ENCODE measurements at places on chromosomes 5 and 9.

GRCh38 chr5:172841256-172841655 lies 7.2 kb downstream of the ERGIC1 start:
- peak; percentile 50 for DNase-seq

DNA sequence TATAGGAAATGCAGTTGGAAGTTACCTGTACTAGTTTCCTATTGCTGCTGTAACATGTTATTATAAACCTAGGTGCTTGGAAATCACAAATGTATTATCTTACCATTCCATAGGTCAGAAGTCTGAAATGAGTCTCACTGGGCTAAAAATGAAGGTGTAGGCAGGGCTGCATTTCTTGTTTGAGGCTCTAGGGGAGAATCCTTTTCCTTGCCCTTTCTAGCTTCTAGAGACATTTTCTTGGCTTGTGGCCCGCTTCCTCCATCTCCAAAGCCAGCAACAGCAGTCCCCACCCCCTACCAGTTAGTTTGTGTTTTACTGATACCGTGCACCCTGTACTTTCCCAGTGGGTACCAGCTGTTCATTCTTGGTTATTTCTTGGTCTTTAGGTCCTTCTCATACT lies 153.3 kb downstream of the SLF1 start:
- DNase-seq, result no peak

DNA sequence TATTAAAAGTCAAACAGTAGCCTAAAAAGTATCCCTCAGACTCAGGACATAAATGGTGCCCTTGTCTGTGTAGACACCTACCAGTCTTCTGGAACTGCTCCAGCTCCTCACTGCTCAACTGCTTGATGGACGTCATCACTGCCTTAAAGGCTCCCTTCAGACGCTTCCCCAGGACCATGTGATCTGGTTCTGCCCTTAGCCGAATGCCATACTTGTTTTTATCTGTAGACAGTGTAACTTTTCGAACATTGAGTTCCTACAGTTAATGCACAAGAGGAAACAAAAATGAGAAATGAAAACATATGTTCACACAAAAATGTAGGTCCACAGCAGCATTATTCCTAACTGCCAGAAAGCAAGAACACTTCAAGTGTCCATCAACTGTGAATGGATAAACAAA lies 46.2 kb downstream of the IARS1 start:
- DNase-seq, result no peak

DNA sequence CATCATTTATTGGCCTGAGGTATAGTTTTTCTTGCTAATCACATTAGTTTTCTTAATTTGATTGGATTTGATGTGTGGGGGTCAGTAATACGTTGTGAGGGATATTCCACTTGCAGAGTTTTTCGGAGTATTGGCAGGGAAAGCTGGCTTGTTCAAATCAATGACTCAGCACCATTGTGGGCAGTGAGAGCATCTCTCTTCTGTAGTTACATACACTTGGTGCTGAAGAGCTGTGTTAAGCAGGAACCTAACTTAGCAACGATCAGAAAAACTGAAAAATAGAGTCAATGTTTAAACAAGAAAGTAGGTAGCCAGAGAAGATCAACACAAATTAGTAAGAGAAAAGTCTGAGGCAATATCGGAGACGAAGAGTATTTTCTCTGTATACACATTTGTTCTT lies 344.6 kb upstream of the EDIL3 start:
- no peak for DNase-seq

GRCh38 chr5:89080467-89081116 lies 197.6 kb upstream of the MEF2C start:
- no peak for DNase-seq

DNA sequence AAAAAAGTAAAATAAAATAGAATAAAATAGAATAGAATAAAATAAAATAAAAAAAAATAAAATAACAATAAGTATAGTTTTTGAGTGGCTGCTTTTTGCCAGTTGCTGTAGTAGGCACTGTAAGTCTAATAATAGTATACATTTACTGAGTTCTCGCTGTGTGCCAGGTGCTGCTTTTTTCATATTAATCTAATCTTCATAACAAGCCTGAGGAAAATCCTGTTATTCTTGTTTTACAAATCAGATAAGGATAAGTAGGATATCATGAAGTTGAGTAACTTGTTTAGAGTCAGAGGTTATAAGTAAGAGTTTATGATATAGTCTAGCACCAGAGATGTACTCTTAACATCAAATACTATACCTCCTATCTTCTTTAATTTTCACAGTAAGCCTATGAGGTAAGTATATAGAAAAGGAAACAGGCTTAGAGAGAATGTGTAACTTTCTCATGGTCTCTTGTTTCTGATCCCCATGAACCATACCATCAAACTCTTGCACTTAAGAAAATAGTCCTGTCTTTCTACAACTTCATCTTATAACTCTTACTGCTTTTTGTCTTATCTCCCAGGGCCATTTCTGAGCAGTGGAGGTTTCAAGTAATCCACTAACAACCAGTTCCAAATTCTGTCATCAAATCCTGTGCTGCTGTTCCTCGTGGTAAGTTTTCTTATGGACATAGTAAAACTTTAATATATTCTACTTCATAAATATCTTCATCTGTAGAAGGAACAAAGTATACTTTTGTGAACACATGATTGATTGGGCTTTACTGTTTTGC lies 18.7 kb downstream of the RMI1 start:
- DNase-seq, result no peak

DNA sequence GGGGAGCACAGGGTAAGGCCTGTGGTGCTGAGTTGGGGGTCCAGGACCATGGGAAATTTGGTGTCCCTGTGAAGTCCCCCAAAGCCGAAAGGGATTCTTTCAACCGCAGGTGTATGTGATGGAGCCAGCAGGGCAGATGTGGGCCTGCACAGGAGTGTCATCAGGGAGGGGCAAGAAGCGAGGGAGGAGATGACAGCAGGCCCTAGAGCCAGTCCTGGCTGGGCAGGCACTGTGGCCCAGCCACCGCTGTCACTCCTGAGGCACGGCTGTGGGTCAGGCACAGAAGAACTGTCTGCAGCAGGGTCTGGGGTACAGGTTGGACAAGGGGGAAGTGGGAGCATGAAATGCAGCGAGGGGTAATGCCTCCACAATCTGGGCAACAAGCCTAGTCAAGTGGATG lies 4.8 kb downstream of the HK3 start:
- no peak for DNase-seq

DNA sequence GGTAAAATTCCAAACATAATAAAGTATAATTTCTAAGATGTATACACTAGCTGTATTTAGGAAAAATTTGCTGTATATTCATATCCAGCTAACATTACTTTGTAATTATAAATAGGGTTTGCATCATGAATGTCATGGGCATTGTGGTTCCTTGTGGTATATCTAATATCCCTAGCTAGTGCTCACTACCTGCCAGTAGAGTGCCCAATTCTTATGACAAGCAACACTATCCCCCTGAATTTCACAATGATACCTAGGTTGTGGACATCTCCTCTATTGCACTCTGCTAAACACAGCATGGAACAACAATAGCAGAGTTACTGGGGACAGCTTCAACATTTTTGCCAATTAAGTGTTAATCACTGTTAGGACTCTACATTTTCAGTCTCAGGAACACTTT lies 1656.5 kb downstream of the EFNA5 start:
- no peak for DNase-seq

DNA sequence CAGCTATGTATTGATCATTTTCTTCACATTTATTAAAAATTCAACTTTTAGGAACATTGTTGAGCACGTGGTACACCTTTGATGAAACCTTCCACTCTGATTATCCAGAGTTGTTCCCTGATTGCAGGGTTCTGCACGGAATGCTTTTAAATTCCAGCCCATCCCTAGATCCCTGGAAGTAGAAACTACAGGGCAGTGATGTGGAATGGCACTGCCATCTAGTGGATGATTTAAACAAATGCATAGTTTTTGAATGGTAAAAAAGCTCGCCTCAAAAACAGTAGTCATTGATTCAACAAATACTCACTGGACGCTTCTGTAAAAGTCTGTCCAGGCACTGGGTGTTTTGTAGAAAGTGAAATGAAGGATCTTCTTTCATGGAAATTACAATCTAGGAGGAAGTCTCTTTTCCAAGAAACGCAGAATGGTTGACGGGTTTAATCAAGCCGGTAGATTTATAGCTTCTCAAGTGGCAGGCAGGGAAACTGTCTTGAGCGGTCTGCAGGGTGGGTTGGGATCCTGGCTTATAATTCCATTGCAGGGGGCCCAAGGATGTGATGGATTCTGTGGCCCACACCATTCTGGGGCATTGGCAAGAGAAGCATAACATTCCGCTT lies 118.4 kb downstream of the ARHGAP26 start:
- DNase-seq, result no peak

- DNase-seq, result peak; percentile 29
These were observed 56.2 kb downstream of the PLAC8L1 start for GRCh38 chr5:146048994-146049703.

- DNase-seq, result no peak
These were observed 3.0 kb downstream of the NOXA1 start for GRCh38 chr9:137426018-137426681.

GRCh38 chr9:26375448-26375847 lies 517.2 kb downstream of the CAAP1 start:
- DNase-seq, result no peak

GRCh38 chr5:965604-966344 lies 42.8 kb upstream of the NKD2 start:
- DNase-seq, result no peak

- no peak for DNase-seq
These were observed 50.2 kb upstream of the SAP30L start for GRCh38 chr5:154395407-154396106.

GRCh38 chr5:109916481-109917153 lies 226.9 kb downstream of the MAN2A1 start:
- no peak for DNase-seq

DNA sequence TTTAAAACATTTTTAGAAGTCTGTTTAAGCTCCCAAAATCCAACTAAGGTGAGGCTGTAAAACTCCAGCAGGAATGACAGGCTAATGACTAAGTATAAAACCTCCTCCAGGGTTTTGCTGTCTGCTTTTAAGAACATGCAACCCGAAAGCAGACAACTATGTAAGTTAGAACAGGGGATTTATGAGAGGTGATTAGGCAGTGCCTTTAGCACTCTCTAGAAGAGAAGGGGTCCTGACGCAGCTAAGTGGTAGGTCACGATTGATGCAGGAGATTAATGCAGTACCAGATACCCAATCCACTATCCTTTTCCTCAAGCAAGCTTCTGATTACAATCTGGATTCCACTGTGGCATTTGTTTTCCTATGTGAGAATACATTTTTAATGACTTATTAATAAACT lies 25.9 kb downstream of the HOMER1 start:
- DNase-seq, result no peak

DNA sequence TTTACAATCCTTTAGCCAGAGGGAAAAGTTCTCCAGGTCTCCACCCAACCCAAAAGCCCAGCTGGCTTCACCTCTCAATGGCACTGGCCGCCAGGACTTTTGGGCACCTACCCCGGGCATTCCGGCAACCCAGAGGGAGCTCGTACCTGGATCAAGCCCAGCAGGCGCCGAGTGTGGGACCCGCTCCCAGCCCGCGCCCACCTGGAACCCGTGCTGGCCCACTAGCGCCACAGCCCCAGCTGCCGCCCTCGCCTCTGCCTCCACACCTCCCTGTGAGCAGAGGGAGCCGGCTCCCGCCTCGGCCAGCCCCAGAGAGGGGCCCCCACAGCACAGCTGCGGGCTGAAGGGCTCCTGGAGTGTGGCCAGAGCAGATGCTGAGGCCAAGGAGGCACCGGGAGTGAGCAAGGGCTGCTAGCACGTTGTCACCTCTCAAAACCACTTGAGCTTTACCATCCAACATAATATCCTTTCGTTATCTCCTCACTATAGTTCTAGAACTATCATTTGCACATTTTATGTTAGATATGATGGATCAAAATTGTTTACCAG lies 69.7 kb downstream of the GCNT1 start:
- no peak for DNase-seq

GRCh38 chr5:87061046-87061445 lies 206.6 kb upstream of the RASA1 start:
- no peak for DNase-seq
